ENCODE measurements at places on chromosomes 6 and 20. TPM values are rescaled to one million over a fixed set of nuclear protein-coding genes. Genes with fewer than 3 reads are reported as not detected.

COL10A1 gene
- 8.5 TPM for total RNA-seq

TMEM14A gene
- total RNA-seq, result 38.4 TPM

ITPR3 gene
- 9.6 TPM for total RNA-seq

SPAG4 gene
- total RNA-seq, result 1.2 TPM

Data from camera-type eye (tissue), 1 donor.